ENCODE measurements at places on chromosomes 2 and 18. TPM values are rescaled to one million over a fixed set of nuclear protein-coding genes. Genes with fewer than 3 reads are reported as not detected.

DNA sequence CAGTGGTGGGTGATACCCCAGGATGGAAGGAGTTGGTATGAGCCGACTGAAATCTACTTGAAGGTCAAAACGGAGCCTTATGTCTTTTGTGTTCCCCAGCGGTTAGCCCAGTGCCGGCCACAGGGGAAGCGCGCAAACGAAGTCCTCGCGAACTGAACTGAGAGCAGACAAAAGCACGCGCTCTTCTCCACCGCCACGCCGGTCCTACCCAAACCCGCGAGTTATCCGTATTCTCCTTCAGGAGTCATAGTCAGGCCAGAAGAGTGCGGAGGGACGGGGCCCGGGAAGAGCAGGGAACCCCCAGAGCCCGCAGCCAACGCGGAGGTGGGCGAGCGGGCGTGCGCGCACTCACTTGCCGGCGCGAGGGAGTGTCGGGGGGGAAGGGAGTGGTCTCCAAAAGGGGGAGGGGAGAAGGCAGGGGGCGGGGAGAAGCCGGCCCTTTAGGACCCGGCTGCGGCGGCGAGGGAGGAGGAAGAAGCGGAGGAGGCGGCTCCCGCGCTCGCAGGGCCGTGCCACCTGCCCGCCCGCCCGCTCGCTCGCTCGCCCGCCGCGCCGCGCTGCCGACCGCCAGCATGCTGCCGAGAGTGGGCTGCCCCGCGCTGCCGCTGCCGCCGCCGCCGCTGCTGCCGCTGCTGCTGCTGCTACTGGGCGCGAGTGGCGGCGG is at the start of gene IGFBP2:
Gene IGFBP2, plus strand, starts transcription at position 469 of the 664 bp plus-strand sequence. Its CDS starts 104 bp downstream, at position 573.
- DNase-seq, result no peak

DNA sequence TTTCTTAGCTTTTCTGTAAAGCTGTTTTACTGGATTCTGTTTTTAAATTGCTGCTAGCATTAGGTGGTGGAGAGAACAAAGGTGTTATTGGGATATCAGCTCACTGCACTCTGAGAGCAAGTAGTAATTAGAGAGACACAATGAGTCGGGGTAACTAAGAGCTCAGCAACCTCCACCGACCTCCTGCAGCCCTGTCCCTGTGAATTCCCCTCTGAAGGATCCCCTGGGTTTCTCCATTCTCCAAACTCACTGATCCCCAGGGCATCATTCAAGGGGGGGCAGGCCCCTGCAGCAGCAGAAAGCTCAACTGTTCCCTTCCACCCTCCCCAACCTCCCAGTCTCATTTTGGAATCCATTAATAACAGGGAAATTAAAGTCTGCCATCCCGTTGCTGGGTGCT is 73.0 kb downstream of the MTCL1 start:
- DNase-seq, result no peak

- DNase-seq, result no peak
These were observed 87.8 kb downstream of the ACOXL start for GRCh38 chr2:110820128-110820527.

GRCh38 chr18:58087928-58088690 is 44.1 kb downstream of the NEDD4L start:
- DNase-seq, result no peak

GRCh38 chr2:115161771-115162493 is 719.5 kb downstream of the DPP10 start:
- no peak for DNase-seq

GRCh38 chr2:64924170-64924934 is 64.8 kb upstream of the SLC1A4 start:
- no peak for DNase-seq

GRCh38 chr2:159051133-159051532 is 82.7 kb downstream of the TANC1 start:
- no peak for DNase-seq

- no peak for DNase-seq
These were observed 115.7 kb downstream of the FAM210A start for GRCh38 chr18:13610555-13611141.

DNA sequence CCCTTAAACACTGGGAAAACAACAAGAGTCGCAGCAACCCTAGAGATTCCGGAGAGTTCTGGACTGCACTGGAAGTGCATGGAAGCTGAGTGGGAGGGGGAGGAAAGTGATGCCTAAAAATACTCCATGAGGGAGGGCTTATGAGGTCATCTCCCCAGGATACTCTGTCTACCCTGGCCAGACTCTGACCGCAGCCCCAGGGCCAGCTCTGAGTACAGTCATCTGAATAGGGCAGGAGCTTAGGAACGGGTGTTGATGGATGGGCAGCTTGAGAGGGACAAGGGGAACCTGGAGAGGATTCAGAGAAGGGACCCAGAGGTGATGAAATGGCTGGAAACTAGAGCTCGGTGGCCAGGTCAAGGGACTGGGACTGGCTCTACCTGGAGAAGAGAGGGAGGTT is 79.3 kb upstream of the IGFBP5 start:
- DNase-seq, result no peak

DNA sequence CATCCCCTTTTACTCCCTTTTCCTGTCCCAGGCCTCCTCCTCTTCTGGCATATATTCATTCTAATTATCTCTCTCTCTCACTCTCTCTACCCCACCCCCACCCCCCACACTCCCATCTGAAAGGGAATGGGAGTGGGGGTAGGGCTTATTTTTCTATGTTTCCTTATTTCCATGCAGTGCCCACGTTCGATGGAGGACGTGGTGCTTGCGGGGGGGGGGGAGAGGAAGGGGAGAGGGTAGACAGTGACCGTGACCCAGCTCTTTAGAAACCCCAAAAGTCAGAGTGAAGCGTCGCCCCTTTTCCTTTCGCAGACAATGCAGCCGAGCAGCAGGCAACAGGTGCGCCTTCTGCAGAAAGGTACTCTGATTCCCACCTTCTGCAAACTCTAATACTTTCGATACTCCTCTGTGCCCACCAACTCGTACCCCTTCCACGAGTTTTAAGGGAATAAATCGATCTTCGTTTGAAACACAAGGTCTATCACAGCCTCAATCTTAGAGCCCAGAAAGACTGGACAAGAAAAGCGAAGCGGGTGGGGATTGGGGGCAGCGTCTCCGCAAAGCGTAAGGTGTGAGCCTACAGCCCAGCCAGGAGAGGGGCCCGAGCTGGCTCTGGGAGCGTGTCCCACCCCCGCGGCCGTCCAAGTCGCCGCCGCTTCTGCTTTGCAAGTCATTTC is 891 bp upstream of the NR4A2 start:
- DNase-seq, result no peak

DNA sequence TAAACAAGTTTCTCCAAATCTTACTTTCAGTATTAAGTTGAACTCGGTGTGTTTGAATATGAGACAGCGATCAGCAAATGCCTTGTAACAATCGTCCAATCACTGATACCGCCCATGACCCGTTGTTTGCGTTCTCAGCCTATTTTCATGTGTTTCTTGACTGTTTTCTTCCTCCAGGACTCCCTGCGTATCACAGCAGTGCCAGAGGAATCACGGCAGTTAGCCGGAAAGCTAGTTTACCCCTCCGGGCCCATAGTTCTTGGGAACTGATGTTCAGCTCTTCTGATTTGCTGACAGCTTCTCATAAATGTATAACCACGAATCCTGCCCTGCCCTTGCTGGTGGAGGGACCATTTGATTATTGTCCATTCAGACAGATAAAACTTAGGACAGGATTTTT is 42.2 kb upstream of the TPO start:
- no peak for DNase-seq

Gene USP40
- polyA plus RNA-seq, result 3.9 TPM

Gene SCN9A
- 0.16 TPM for polyA plus RNA-seq

Gene PDE6D
- polyA plus RNA-seq, result 52.1 TPM

Gene CRYGA
- not detected for polyA plus RNA-seq

Gene SERPINB3
- not detected for polyA plus RNA-seq

Gene SAG
- polyA plus RNA-seq, result not detected

Gene LOXHD1
- not detected for polyA plus RNA-seq

Gene CELF4
- 0.20 TPM for polyA plus RNA-seq

All from naive thymus-derived CD4-positive, alpha-beta T cell (primary cell).